ENCODE measurements at places on chromosomes 12 and 14.
A peak's percentile ranks its signal among the peaks of the same experiment; 100 is the strongest.

- no peak for DNase-seq
Observed at GRCh38 chr12:77540097-77540496, 290.6 kb upstream of the NAV3 start.

- DNase-seq: no peak
Observed at GRCh38 chr12:100897240-100897639, 102.7 kb downstream of the ANO4 start.

GRCh38 chr12:47837190-47838171 is 17.8 kb upstream of the HDAC7 start:
- peak; percentile 58 for DNase-seq

DNA sequence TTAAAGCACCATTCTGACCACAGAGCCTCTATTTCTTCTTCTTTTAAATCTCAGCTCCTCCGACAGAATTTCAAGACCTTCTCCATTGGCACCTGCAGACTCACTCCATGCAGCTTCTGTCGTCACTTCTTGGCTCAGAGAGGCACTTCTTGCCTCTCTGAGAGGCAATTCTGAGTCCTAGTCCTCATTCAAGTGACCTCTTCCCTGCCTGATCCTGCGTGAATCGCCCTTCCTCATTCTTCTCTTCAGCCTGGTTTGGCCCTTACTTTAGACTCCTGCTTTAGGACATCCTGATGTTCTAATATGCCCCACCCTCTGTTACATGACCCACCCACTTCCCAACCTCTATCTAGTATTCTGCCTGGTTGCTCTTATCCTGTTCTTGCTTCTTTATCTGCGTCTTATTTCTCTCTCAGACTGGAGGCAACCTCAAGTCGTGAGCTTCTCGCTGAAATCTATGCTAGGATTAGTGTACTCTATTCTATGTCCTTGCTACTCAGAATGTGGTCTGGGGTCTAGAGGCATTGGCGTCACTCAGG is 55.6 kb upstream of the CISTR start:
- DNase-seq: no peak

- peak; percentile 85 for DNase-seq
Observed at GRCh38 chr14:103194256-103195045, 71.2 kb downstream of the TNFAIP2 start.

DNA sequence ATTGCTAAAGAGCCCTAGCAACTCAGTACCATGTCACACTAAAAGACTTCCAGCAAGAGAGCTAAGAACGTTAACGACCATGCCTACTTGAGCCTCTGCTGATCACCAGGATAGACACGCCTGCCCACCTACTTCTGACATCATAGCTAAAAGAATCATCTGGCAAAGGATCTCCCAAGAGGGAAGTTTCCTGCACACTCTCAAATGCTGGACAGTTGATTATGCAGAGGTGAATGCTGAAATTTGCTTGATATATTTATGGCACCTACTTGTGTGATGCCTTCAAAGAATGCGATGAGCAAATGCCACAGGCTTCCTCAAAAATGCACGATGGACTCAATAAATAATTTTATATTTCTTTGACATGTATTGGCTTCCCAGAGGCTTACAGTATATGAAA is 113.6 kb downstream of the GALC start:
- no peak for DNase-seq

- DNase-seq: no peak
Observed at GRCh38 chr14:96445844-96446710, 54.1 kb downstream of the AK7 start.

DNA sequence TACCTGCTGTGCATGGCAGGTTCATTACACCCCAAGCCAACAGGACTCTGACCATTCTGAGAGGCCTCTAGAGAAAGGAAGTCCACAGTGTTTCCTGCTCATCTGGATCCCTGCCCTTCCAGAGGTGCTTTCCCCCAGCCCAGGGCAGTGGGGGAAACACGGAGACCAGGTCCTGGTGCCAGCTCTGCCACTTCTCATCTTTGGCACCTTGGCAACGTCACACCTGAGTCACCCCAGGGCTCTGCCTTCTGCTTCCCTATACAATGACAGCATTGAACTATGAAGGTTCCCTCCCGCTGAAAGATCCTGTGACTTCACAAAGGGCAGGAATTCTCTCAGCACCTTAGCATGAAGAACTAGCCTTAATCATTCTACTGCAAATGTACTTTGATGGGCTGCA is 74.9 kb downstream of the ANO2 start:
- no peak for DNase-seq

DNA sequence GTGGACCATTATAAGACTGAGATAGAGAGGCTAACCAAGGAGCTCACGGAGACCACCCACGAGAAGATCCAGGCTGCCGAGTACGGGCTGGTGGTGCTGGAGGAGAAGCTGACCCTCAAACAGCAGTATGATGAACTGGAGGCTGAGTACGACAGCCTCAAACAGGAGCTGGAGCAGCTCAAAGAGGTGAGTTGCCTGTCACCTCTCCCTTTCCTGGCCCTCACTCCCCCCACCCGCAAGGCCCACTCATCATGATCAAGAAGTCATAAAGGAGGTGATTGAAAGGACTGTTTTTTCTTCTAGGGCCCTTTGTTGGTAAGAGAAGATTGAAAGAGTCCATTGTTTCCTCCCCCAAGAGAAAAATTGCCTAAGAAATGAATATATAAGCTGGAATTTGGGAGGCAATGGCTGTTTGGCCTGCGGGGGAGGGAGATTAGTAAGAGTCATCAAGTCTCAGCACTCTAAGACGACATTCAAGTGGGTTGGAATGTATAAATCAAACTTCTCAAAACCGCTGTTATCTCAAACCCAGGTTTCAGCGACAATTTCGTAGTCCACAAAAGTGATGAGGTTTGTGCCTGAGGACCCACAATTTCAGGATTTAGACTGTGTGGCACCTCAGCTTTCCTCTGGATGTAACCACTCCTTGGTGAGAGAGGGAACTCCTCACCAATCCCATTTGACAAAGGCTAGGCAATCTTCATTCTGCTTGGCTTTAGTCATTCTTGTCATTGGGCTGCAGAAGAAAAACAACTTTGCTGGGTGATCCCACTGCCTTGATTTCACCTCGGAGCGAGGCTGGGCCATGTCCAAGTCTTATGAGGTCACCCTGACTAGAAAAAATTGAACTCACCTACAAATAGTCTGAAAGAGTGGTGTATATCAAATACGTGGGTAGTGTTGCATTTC is 966 bp downstream of the BICD1 start:
- DNase-seq: peak; percentile 83

- DNase-seq: no peak
Observed at GRCh38 chr14:60206837-60207533, 41.8 kb upstream of the DHRS7 start.

GRCh38 chr14:49954171-49954631 is 61.3 kb downstream of the ARF6 start:
- no peak for DNase-seq

- DNase-seq: no peak
Observed at GRCh38 chr14:91862417-91862816, 4.9 kb downstream of the TC2N start.

DNA sequence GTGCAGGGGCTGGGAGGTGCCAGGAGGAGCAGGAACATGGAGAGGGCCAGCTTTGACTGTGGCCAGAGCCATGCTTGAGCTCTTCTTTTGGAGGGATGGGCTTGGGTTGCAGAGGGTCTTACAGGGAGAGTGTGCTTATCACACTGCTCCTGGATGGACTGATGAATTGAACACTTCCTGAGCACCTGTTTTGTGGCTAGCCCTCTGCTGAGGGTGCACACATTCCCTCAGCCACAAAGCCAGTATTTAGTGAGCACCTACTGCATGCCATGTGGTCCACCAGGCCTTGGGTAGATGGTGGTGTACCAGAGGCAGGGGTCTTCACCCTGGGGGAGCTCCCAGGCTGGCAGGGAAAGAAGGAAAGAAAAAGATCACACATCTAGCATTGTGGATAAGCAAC is 118.9 kb downstream of the SLC25A47 start:
- no peak for DNase-seq

GRCh38 chr14:92679246-92679645 is 69.2 kb downstream of the LGMN start:
- DNase-seq: no peak

- peak; percentile 84 for DNase-seq
Observed at GRCh38 chr14:90301668-90302090, 30.1 kb downstream of the NRDE2 start.

- no peak for DNase-seq
Observed at GRCh38 chr12:30840715-30841114, 85.8 kb upstream of the TSPAN11 start.

GRCh38 chr14:37508503-37508902 is 86.5 kb downstream of the FOXA1 start:
- DNase-seq: peak; percentile 14

GRCh38 chr14:57495416-57495815 is 1.8 kb upstream of the CCDC198 start:
- no peak for DNase-seq
